CD4-positive, alpha-beta T cell treated with Interleukin-21 for 1 hour (primary cell): ENCODE measurements at places on chromosomes 6 and 20.

DNA sequence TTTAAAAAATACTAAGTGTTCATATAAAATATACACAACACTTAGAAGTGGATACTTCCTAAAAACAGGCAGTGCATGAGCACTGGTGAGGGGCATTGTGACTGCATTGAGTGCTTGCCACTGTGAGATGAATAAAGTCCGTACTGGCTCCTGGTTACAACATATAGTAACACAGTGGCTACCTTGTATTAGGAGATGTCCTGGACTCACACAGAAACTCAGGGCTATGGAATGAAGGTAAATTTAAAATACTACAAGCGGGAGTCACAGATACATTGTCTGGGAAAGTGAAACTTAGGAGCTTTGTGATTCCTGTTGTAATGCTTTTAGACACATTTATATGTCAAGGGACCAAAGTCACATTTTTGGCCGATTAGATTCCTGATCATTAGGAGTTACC is 36.5 kb upstream of the HLA-G start:
- DNase-seq: no peak

GRCh38 chr6:34934516-34934915 is 45.5 kb downstream of the ANKS1A start:
- DNase-seq: no peak

GRCh38 chr6:168043848-168044415 is 35.1 kb downstream of the FRMD1 start:
- no peak for DNase-seq

DNA sequence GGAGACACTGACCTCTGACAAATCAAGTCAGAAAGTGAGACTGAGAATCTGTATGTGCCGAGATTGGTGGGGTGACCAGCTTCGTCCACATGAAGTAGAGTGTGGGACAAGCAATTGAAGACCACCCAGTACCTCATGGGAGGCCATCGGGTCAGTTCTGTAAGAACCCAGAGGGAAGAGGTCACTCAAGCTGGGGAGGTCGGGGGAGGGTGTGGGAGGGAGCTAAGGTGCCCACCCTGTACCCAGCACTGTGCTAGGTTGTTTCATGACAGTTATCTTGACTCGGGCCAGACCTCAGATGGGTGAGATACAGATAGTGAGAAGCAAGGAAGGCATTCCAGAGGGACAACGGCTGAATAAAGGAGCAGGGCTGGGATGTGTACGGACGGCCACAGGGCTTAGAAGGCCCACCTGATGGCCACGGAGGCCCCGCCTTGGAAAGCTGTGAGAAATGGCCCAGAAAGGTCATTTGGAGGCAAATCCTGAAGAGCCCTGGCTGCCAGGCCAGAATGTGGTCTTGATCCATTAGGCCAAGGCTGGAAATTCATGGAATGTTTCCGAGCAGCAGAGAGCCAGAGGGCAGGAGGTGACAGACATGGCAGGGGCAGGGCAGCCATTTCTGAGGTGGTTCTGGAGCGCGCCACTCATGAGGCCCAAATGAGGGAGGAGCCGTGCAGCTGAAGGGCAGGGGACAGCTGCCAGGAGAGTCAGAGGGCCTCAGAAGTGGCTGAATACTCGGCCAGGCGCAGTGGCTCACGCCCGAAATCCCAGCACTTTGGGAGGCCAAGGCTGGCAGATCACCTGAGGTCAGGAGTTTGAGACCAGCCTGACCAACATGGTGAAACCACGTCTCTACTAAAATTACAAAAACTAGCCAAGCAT is 7.7 kb downstream of the MMP24OS start:
- no peak for DNase-seq

GRCh38 chr6:112014483-112014882 is 39.4 kb upstream of the CCN6 start:
- no peak for DNase-seq

- DNase-seq: no peak
These were observed 22.9 kb downstream of the SYTL3 start for GRCh38 chr6:158672726-158673125.

- no peak for DNase-seq
These were observed 30.8 kb upstream of the SMLR1 start for GRCh38 chr6:130796313-130796905.

GRCh38 chr6:146910611-146911010 is 293.6 kb upstream of the STXBP5 start:
- no peak for DNase-seq

- DNase-seq: no peak
These were observed 664.8 kb upstream of the MMS22L start for GRCh38 chr6:97947841-97948240.

- peak; percentile 76 for DNase-seq
These were observed 124.2 kb upstream of the PTPN1 start for GRCh38 chr20:50385733-50386640.

DNA sequence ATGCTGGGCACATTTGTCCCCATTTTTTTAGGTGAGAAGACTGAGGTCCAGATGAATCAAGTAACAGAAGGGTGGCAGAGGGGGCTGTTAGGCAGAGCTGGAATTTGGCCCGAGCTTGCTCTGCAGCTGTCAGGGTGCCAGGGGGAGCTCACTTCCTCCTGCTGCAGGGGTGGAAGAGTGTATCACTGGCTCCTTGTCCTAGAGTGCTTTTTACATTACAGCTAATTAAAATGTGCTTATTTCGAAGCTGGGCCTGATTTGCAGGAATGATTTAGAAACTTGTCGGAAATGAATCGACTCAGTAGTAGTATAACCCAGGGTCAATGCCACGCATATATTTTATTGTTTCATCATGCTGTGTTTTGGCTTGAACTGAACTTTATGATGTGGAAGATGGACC is 11.1 kb downstream of the TOX2 start:
- DNase-seq: no peak

DNA sequence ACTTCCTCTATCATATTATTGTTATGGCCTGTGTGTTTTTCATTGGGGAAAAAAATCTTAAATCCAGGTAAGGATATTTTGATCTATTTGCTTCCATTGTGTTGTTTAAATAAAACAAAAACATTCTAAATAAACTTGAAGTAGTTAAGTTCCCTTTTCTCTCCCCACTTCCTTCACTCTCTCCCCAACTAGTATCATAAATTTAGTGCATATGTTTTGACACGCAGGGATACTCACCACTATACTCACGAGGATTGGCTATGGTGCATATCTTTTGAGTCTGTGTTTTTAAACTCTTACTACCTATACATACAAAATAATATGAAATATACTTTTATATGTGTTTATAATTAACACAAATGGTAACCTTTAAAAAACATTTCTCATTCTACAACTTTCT is 5.2 kb downstream of the TTLL9 start:
- no peak for DNase-seq

DNA sequence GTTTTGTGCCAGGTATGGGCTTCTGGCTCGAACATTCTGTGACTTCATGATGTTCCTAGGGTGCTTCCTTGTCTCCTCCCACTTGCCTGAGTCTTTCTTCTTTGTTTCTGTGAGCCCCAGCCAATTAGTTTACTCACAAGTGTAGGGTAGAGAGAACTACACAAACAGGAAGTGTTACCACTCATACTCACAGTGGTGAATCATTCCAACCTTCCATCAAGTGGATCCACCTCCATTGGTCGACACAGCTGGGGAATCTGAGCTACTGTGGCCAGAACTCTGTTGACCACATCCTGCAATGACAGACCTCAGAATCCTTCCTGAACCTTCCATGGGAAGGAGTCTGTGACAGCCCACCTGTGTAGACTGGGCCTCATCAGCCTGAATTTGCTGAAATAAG is 76.8 kb downstream of the UNC5CL start:
- DNase-seq: no peak

- no peak for DNase-seq
These were observed 196.6 kb downstream of the UST start for GRCh38 chr6:148943451-148943850.

DNA sequence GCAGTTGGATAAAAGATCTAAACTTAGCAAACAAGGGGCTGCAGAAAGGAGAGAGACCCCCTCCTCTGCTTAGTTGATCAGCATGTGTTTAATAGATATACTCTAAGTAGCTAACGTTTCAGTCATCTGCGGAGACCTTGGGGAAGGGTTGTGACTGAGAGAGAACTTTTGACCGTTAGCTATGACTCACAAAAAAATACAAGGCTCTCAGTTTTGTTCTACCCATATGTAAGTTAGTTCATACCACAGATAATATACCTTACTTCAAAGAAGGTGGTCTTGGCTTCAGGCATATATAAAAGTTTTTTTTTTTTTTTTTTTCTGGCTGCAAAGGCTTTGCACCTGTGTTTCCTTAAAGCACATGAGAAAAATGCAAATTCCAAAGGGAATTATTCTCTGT is 258.9 kb downstream of the GJA1 start:
- DNase-seq: no peak
